ENCODE measurements at places on chromosomes 4 and X.

DNA sequence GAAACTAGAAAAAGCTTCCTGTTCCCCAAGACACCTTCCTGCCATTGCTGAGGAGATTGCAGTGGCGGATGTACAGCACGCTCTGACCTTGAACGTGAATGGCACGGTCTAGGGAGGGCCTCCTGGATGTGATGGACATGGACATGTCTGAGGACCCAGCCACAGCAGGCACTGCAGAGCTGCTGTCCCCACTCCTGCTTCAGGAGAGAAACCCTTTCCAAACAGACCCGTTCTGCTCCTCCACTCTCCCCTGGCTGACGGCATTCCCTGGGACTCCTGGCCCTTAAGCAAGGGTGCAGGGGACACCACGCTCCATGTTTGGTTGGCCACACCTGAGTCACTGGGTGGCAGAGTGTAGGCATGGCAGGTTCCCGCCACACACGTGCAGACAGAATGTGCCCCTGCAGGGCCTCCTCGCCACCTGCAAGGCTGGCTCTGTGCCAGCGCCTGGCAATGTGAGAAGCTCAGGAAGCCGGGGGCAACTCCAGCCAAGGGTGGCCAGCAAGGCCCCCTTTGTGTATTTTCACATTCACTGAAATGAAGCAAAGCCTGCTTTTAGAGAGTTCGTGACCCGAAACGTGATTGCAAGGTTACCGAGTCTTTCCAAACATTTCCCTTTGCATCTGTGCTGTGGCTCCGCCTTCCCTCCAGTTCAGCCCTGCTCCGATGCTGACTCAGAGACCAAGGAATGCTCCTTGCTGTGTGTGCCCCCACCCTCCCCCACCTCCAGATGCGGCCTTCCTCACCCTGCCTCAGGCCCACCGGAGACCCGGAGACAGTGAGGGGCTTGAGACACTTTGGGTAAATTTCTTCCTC, 46.1 kb downstream of the HTRA3 start:
- no peak for DNase-seq

GRCh38 chr4:87353592-87353991, 30.9 kb upstream of the HSD17B13 start:
- DNase-seq = peak; percentile 51

DNA sequence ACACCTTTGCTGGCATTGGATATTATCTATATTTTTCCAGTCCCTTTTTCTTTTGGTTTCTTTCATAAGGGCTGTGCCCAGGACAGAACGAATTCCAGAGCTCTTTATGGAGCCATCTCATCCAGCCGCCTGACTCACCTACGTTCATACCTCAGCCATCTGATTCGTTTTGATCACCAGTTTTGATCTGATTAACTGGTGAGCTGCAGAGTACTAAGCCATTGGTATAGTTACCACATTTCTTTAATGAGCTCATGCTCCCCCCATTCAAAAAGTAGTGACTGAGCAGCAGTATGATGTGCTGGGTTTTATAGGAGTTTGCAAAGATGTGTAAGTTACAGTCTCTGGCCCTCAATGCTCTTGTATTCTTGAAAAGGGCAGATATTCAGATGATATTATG, 43.0 kb upstream of the CDKN2AIP start:
- DNase-seq = no peak

- no peak for DNase-seq
Observed at GRCh38 chr4:93157986-93158385, 670.6 kb upstream of the ATOH1 start.

DNA sequence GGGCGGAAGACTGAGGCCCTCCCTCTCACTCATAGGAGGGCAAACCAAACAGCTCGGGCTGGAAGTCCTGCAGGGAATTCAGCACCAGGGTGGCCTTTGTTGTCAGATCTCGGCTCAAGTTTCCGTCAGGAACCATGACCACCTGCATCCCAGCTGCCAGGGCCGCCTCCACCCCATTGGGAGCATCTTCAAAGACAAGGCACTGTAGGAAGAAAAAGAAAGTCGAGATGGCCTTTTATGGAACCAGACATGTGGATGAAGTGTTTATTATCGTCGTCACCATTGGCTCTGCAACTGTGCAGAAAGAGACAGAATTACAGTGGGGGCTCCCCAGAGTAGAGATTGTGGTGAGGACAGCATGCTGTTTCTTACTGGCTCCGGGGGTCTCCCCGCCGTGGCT, 97.2 kb upstream of the STS start:
- DNase-seq = no peak

GRCh38 chr4:143514497-143514896, 995 bp downstream of the SMARCA5 start:
- no peak for DNase-seq

- no peak for DNase-seq
Observed at GRCh38 chr4:123936621-123937043, 540.0 kb downstream of the SPRY1 start.

DNA sequence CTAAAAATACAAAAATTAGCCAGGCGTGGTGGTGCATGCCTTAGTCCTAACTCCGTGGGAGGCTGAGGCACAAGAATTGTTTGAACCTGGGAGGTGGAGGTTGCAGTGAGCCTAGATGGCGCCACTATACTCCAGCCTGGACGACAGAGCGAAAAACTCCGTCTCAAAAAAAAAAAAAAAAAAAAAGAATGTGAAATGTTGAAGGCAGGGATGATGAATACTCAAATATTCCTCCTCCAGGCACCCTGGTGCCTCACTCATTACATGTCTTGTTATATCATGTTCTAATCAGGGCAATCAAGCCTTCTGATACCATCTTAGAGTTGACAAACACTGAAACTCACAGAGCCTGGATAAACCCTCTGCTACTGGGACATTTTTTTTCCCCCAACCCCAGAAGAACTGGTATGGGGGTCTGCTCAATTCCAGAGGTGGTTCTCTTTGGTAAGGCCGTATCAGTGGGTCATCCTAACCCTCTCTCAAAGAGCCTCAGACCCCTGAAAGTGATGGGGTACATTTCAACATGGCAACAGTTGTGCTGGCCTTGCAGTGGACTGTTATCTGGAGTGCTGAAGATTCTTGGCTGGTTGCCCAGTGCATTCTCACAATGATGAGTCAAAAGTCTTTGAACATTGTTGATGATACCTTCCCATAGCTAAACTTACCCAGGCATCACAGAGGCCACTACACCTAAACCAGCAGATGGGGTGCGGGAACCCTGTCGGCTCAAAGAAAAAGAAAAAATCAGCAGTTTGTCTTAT, 2.4 kb upstream of the SH3KBP1 start:
- DNase-seq = peak; percentile 36

GRCh38 chr4:156595041-156595440, 376.6 kb downstream of the PDGFC start:
- no peak for DNase-seq

DNA sequence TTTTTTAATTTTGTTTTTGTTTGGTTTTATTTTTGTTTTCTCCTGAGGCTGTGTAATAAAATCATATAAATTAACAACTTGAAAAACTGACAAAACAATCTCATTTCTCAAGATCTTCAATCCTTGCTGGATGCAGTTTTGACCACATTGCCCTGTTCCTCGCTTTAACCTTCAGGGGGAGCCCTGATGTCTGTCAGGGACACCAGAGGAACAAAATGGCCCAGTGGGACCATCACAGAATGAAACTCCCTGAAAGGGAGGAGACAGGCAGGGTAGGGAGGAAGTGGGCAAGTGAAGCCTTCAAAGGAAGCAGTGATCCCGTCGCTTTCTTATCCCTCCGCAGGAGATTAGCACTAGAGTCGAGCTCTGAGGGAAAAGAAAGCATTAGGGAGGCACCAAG, 274.9 kb upstream of the LDB2 start:
- DNase-seq = no peak

DNA sequence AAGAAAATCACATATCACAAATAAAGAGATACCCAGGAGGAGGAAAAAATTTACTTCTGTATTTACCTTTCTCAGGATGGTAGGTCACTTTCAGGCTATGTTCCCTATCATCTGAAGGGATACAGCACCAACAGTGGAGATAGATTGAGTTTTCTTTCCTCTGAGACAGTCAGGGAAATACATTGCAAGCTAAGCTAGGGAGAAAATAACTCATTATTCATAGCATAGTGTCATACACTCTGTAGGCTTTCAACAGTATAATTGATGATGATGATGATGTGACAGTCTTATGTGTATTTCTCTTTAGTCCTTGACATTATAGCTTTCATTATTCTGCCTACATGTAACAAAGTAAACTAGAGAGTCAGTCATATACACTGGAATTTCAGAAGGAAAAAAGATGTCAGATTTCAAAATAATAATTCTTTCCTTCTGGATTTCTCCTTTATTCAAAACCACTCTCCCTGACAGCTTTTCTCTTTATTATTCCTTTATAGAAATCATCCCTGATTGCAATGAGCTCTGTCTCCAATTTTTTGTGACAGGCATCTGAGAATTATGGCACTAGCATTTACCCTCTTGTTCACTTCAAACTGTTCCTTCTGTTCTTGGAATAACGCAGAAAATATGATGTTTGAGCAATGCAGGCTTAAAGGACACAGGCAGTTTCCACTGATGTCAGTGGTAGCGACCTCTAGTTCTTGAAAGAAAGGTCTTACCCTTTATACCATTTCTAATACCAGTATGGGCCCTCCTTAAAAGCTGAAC, 169.1 kb upstream of the EPHA5 start:
- no peak for DNase-seq

DNA sequence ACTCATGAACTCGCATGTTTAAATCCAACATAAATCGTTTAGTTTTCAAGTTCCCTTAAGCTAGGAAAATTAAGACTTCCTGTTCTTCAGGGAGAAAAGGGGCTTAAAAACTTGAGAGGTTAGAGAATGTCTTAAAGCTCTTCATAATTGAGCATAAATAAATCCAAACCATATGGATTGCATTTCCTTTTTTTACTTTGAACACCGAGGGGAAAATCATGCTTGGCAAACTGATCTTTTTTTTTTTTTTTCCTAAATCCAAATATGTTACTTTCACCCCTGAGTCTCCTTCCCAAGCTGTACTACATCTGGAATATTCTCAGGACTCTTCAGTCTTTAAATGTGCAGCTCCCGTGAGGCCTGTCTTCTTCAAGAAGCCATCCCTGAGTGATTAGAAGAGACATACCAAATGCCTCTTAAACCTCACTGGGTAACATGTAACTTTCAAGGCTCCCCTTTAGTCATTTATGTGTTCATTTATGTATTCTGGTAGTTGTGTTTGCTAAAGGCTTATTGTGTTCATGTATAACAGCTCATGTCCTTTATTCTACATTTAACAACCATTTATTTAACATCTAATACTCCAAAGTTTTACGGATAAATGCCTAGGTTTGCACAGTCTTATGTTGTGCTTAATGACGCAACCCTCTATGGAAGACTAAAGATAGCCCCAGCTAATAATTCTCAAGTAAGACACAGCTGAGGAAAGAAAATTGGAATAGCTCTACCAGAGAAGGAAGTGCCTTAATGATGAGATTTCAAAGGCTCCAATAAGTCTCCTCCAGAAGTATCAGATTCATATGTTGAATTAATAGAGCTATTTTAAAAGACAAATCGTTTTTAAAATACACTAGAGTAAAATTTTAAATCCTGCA, 107.0 kb downstream of the AGTR2 start:
- DNase-seq = no peak

DNA sequence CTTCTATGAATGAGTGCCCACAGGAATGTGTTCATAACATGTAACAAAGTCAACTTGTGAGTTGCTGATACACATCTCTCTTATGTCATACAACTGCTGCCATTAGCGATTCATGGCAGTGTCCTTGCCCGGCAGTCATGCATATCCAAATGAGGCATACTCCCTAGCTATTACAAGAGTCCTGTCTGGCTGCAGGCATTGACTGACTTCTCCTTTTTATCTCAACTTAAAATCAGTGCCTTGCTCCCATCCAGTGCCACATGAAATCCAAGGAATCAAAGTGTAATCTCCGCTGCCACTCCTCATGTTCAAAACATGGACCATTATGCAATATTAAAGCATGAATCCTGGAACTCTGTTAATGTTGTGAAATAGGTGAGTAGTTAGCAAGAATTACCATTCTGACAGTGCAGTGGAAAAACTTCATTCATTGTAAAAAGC, 348.9 kb upstream of the FTHL17 start:
- DNase-seq = no peak

DNA sequence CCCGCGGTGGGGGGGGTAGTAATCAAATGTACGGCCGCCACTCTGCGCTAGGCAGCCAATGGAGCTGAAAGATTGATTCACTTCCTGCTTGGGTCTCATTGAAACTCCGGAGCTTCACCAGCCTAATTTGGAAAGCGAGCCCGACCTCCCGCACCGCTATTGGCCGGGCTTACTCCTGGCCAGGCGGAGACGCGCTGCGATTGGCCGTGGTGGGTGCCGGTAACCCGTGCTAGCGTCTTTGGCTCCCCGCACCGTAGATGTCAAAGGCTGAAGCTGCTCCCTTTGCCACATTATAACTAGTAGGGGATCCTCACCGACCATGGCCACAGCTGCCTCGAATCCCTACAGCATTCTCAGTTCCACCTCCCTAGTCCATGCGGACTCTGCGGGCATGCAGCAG, at the start of gene POU3F4:
POU3F4 (plus strand) TSS at position 285 of the 400 bp plus-strand sequence; CDS start at position 320, 35 bp downstream.
- DNase-seq = no peak

GRCh38 chrX:1391370-1391706, 575 bp downstream of the SLC25A6 start:
- peak; percentile 95 for DNase-seq

DNA sequence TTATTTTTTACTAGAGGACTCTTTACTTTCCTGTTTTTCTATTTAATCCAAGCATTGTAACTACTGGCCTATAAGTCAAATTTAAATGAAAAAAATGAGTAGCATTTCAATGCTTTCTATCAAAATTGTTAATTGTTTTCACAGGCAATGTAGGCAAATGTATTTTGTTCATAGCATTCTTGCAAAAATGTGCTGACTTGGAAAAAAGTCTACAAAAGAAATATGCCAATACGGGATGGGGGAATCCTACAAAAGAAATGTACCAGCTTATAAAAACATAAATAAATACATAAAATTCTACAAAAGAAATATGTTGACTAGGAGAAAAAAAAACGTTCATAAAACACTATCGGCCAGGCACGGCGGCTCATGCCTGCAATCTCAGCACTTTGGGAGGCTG, 14.9 kb upstream of the S100G start:
- no peak for DNase-seq

GRCh38 chrX:148540114-148540513, 39.7 kb downstream of the AFF2 start:
- no peak for DNase-seq

GRCh38 chrX:144253356-144253755, 369.5 kb downstream of the UBE2NL start:
- DNase-seq = no peak

- DNase-seq = peak; percentile 20
Observed at GRCh38 chrX:16711893-16712547, 449 bp downstream of the CTPS2 start.

DNA sequence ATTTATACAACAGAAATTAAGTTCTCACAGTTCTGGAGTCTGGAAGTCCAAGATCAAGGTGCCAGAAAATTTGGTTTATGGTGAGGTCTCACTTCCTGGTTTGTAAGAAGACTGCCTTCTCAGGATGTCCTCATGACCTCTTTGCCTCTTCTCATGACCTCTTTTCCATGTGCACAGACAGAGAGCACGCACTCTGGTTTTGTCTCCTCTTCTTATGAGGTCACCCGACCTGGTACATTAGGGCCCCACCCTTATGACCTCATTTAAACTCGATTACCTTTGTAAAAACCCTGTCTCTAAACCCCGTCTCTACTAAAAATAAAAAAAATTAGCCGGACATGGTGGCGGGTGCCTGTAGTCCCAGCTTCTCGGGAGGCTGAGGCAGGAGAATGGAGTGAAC, 155.9 kb downstream of the KIT start:
- no peak for DNase-seq

Data from GM10248 (cell line).